GM10248 (cell line): ENCODE measurements at places on chromosomes 12 and 14.

DNA sequence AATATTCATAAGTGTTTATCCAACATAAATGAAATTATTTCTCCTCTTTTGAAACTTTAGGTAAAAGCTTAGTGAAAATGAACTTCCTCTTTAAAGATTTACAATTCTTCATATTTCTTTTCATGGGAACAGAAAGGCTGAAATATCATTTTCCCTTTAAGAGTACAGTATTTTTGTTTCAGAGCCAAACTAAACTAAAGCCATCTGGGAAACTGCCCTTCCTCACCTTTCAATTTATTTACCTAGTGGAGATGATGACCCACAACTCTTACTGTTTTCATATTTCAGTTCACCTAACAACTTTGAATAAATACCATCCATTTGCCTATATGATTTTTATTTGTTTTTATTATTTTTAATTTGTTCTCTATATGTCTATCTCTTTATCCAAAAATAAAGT is 105.4 kb downstream of the ALX1 start:
- no peak for DNase-seq

- DNase-seq = no peak
Measured at GRCh38 chr14:98799891-98800290, 472.1 kb downstream of the BCL11B start.

DNA sequence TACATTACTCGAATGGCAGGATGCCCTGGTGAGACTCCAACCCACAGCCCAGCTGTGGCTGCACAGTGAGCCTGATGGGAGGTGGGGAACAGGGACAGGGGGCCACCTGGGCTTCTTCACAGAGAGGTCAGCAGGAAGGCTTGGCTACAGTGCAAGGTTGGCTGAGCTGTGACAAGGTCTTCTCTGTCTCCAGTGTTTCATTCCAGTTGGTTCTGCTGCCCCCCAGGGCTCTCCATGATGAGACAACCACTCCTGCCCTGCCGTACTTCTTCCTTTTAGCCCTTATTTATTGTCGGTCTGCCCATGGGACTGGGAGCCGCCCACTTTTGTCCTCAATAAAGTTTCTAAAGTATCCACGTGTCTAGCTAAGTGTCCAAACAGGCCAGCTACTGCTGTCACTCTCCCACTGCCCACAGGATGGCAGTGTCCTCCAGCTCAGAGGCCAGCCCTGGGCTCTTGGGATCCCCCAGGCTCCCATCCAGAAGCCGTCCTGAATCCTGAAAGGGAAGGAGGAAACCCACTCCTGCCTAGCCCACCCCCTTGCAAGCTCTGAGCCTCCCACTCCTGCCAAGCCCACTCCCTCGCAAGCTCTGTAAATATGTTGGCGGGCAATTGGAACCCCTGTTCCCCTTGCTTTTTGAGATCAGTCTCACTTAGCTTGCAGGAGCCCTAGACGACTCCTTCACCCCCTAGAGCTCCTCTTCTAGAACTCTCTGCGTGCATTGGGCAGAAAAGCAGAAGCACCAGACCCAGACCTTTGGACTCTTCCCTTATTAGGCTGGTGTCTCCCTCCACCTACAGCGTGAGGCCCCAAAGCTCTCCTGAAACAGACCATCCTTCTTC is 5.4 kb downstream of the C1QL4 start:
- peak; percentile 16 for DNase-seq

GRCh38 chr12:110677982-110678381 is 10.9 kb downstream of the HVCN1 start:
- DNase-seq = no peak

GRCh38 chr12:43112101-43112920 is 439.7 kb downstream of the ADAMTS20 start:
- DNase-seq = no peak
